ENCODE measurements at places on chromosomes 6 and 20.

DNA sequence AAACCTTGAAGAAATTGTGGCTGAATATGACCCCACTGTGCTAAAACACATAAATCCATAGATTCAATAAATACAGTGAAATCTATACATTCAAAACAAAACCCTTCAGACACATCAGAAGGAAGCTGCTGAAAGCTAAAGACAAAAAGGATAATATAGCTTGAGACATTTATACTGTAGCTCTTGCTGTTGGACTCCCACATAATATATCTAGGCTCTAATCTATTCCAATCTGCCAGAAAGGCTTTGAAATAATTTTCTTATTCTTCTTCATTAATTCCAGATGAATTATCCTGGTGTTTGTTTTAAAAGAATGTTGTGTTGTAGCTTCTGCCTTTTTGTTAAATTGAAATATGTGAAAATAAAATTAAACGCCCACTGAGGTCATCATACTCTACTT, 454.0 kb downstream of the EYS start:
- DNase-seq = no peak

GRCh38 chr6:165599596-165600487, 63.2 kb downstream of the PDE10A start:
- DNase-seq = no peak

- DNase-seq = no peak
These were observed 53.3 kb upstream of the DACT2 start for GRCh38 chr6:168372889-168373288.

GRCh38 chr20:37529214-37529967, 1.7 kb upstream of the BLCAP start:
- no peak for DNase-seq

- DNase-seq = peak; percentile 11
These were observed 185.8 kb upstream of the PRDM1 start for GRCh38 chr6:105900125-105900937.

- peak; percentile 8 for DNase-seq
These were observed 31.0 kb upstream of the PSMF1 start for GRCh38 chr20:1087311-1087905.

DNA sequence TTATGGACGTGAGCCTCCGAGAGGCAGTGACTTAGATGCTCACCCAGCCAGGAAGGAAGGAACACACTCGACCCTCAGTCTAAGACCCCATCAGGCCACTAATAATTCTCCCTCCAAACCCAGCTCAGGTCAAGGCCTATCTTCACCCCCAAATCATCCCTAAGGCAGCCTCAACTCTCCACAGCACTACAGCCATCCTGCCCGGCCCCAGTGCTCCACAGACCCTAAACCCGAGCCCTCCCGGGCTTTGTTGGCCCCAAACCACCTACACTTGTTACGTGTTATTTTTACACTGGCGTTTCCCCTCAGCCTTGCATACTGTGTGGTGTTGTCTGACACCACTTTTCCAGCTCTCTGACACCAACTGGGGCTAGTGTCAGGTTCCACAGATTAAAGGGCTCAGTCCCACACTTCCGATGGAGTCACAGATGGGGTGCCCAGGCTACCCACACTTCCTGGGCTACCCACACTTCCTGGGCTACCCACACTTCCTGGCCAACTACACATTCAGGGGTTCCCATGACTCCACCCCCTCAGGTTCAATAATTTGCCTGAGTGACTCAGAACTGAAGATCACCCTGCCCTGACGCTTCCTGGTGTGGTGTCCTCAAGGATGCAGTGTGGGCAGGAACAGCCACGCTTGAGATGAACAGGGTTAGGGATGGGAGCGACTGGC, 25.3 kb downstream of the RBCK1 start:
- DNase-seq = peak; percentile 66

DNA sequence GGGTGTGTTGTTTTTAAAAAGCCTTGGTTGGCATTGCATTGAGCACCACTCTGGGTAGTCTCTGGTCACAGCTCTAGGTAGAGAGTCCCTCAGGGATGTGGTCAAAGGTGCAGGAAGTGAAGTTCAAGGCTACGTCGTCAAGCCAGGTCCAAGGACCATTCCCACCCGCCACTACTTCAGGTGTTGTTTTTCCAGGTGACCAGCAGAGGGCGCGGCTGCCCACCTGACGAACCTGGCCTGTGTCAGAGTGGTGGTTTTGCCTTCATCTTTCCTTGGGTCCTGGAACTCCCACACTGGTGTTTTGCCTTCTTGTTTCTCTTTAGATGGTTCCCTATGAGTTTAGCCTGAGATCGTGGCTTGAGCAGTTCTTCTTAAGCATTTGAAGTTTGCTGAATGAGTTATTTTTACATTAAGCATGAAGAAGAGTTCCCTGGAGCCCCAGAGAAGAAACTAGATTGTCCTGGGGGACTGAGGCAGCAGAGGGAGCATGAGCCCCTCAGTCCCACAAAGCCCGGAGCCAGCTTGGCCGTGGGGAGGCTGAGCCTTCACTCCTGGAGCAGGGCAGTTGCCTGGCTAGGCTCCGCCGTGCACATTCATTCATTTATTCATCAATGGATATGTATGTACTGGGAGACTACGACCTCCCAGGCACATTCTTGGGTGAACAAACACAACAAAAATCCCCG, 5.6 kb upstream of the PHACTR3 start:
- no peak for DNase-seq

- no peak for DNase-seq
These were observed 959.2 kb downstream of the EPHA7 start for GRCh38 chr6:92460133-92460532.

DNA sequence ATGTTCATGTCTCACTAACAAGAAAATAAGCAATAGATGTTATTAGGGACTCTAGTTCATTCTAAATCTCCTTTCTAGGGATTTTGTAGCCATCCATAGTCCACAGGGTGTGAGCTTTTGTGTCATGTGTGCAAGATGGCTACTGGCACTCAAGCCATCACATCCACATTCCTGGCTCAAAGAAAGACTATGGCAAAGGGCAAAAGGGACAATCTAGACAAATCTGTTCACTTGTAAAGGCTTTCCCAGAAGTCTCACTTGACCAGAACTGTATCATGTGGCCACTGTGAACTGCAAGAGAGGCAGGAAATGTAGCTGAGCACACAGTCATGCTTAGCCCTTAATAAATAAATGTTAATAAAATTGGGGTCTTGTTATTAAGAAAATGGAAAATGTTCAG, 212.6 kb upstream of the EXOC2 start:
- no peak for DNase-seq

DNA sequence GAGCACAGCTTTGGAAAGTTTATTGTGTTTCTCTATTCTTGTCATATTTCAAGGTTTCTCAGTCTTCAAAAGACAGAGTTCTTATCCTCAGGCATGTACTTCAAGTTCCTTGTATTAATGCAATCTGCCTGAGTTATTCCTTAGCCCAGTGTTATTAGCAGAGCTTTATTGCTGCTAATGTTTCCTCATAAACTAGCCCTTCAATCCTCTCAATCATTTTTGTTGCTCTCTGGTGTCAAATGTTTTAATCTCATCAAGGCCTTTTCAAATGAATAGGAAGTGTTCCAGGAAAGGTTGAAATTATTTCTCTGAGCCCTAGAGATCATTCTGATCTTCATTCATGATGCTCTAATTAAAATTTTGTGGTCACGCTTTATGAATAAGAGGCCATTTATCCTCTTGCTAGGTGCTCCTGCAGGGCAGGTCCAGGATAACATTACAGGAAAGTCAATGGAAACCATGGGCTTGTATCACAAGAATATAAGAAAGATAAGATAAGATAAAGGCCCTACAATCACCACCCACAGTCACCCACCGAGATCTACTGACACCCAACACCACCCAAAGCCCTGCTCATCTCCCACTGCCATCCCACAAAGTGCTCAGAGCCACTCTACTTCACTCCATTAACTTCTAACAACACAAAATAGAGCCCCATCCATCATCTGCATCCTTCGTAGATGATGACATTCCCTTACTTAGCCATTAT, 125.9 kb downstream of the COL9A1 start:
- DNase-seq = no peak

DNA sequence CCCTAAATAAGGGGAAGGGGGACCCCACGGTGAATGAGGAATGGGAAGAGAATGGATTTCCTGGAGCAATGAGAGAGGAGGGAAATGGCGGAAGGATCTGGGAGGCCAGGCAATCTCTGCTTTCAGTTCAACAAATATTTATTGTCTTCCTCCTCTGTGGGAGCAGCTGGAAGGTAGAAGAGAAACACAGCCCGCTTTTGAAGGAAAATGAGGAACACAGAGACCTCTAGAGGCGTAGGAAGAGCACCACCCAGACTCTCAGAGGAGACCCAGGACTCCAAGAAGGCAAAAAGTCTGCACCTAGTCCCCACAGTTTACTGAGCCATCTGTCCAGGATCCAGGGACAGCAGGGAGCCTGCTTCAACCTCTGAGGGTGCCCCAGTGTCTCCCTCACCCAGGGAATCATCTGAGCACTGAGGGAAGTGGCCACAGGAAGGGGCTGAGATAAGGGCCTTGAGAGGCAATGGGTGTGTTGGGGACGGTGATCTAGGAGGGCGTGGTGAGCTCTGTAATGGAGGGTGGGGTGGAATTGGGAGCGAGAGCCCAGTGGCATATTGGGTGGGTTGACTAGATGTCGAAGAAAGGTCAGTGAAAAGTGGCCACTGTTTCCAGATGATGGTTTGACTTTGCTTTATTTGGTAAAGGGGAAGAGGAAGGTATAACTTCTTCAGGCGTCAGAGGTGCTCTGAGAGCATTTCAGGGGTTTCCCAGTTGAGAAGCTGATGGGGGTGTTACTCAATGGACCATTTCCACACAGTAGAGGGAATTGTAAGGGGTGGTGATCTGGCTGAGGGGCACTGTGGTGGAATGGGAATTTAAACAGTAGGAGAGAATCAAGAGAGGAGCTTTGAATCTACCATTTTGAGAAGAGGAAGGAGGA, 610 bp downstream of the PSORS1C1 start:
- no peak for DNase-seq

DNA sequence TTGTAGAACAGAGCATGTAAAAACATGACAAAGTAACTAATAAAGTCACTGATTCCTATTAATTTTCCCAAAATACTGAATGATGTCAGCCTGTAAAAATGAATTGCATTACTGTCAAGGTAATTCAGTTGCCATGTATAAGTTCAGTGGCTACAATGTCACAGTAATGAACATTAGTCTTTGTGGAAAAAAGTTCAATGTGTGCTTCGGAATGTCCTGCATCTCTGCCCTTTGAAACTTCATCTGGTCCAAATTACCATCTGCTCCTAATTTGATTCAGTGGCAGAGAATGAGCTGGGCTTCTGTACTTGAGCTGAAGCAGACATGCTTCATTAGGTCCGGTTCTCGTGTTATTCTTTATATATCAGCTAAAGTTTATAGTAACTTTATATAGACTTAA, 567.4 kb downstream of the COL12A1 start:
- DNase-seq = no peak

GRCh38 chr6:38427492-38428210, 212.1 kb downstream of the BTBD9 start:
- DNase-seq = no peak

DNA sequence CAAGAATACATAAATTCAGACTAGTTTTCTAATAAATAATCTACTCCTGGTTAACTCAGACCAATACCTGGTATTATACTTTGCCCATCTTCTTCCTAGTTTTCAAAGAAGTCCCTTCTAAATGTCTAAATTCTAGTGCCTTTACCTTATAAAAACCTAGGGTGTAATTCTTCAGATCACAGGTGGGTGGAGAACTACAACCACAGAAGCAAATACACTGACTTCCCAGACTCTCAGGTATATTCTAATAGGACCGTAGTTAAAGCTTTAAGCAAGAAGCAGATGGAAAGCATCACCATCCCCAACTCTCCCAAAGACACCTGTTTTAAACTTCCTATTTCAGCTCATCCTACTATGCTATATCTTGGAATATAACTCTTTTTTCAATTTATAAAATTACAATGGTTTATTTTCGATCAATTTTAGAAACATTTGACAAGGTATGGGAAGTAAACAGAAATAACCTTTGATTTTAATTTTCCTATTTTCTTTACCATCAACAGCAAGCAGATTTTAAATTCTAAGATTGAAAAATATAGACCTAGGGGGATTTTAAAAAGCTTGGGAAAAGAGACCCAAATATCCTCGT, 15.8 kb downstream of the MAN1A1 start:
- DNase-seq = no peak

GRCh38 chr20:33947709-33948295, 45.9 kb upstream of the RALY start:
- DNase-seq = peak; percentile 18

GRCh38 chr20:48949304-48950170, 28.0 kb downstream of the ARFGEF2 start:
- DNase-seq = no peak

- DNase-seq = no peak
These were observed 171.5 kb downstream of the QKI start for GRCh38 chr6:163585932-163586437.

DNA sequence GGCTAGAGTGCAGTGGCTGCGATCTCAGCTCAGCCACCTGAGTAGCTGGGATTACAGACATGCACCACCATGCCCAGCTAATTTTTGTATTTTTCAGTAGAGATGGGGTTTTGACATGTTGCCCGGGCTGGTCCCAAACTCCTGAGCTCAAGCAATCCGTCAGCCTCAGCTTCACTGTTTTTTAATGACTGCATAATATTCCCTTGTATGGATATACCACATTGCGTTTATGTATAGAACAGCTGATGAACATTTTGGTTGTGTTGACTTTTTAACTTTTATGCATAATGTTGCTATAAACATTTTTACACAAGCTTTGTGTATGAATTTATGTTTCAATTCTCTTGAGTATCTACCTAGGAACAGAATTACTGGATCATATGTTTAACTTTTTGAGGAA, 4.3 kb upstream of the RFX6 start:
- no peak for DNase-seq

GRCh38 chr20:12976720-12977309, 32.0 kb upstream of the SPTLC3 start:
- DNase-seq = no peak

DNA sequence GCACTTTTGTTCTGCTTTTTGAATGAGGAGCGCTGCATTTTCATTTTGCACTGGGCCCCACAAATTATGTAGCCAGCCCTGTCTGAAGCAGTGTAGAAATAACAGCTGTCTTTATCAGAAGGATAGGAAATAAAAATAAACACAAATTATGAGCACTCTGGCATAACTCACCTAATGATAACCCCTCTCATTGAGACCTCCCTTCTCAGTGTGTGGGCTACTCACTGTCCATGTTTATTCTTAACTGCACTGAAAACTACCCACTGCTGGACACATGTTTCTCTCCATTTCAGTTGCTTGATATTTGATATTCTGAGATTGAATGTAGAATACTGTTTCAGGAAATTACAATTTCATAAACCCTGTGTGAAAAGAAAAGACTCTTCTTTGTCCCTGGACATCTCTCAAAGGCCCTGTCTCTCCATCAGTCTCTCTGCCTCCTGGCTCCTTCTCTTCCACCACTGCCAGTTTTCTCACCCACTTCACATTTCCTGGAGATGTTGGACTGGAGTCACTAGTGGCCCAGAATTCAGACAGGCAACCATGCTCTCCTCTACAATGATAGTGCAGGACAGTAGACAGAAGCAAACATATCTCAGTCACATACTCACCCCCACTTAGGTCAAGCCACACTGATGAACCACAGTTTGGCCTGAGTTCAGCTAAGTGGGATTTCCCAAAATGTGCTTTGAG, 29.6 kb upstream of the SAYSD1 start:
- no peak for DNase-seq

Measured in stimulated activated CD4-positive, alpha-beta T cell treated with anti-CD3 and anti-CD28 coated beads, Interleukin-12 subunit alpha, Interleukin-12 subunit beta, amount 100 ng/mL, for 48 hours (primary cell).